ENCODE measurements at places on chromosomes 4 and X.

GRCh38 chr4:5361968-5362367 is 310.7 kb downstream of the STK32B start:
- DNase-seq: no peak

DNA sequence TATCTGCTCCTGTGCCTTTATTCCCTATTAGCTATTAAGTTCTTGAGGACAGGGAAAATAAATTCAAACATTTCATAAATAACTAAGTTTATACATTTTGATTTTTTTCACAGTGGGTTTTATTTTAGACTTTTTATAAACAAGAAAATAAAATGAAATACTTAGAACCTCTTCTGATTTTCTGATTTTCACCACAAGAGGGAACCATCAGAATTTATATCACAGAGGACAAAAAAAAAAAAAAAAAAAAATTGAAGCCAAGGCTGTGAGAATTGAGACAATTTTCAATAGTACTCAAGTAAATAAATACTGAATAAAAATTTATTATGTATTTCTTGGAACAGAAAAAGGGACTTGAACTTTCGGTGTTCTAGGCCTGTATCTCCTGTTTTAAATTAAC is 288.1 kb downstream of the SH3BGRL start:
- no peak for DNase-seq

GRCh38 chr4:138263247-138263816 is 21.2 kb upstream of the SLC7A11 start:
- DNase-seq: no peak

DNA sequence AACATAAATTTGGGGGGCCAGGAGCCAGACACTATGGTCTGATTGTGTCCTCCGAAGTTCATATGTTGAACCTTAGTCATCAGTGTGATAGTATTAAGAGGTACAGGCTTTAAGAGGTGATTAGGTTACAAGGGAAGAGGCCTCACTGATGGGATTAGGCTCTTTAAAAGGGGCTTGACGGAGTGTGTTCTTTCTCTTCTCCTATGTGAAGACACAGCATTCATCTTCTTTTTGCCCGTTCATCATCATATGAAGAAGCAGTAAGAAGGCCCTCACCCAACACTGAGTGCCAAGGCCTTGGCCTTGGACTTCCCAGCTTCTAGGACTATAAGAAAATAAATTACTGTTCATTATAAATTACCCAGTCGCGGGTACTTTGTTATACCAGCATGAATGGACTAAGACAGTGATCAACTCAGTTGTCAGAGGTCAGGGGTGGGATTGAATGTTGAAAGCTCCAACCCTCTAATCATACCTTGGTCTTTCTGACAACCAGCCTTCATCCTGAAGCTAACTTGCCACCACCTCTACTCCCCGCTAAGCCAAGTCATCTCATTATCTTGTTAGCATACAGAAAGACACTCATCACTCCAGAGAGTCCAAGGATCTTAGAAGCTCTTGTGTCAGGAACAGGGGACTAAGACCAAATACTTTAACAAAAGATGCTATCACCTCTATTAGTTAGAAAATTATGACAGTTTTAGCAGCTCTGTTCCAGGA is 543.4 kb upstream of the DIPK2B start:
- no peak for DNase-seq

- no peak for DNase-seq
Measured at GRCh38 chrX:140123446-140123845, 158.1 kb upstream of the CXorf66 start.

- no peak for DNase-seq
Measured at GRCh38 chrX:101208152-101208905, 11.3 kb upstream of the DRP2 start.

- no peak for DNase-seq
Measured at GRCh38 chrX:123075947-123076561, 108.0 kb upstream of the GRIA3 start.

GRCh38 chr4:10589799-10590198 is 94.8 kb downstream of the CLNK start:
- no peak for DNase-seq

DNA sequence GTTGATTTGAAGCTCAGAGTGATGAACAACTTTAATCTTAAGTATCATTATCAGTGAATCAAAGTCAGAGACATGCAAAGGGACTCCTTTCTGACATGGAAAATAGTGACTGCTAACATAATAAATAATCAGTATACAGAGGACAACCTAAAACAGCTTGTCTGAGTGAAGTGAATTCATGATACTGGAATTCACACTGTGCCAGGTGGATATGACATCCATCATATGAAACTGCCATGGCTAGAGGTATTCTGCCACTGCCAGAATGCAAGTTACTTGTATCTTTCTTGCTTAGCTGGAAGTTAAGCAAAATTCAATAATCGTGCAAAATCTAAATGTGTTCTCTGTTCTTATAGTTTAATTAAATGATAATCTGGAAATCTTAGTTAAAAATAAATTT is 429.0 kb downstream of the CFAP47 start:
- DNase-seq: no peak

DNA sequence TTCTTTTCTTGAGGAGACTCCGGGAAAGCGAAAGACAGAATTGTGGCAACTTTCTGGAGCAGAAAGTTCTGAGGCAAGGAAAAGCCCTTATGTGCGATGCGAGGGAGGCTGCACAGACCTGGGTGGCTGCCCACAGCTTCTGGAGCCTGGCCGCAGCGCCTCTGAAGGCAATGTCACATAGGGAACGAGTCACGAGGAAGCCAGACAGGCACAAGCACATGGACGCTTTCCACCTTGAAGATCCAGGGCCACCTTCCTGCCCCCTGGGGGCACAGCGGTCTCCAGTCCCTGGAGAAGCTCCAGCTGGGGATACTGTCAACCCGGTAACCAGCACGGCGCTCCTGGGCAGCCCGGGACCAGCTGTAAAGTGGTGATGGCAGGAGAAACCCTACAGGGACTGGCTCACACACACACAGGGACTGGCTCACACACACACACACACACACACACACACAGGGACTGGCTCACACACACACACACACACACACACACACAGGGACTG is 69.8 kb downstream of the MTNR1A start:
- DNase-seq: no peak

- no peak for DNase-seq
Measured at GRCh38 chrX:107970073-107970472, 12.1 kb downstream of the TEX13B start.

- DNase-seq: no peak
Measured at GRCh38 chrX:21933077-21933476, 7.4 kb upstream of the SMS start.

GRCh38 chr4:17557880-17558279 is 19.1 kb upstream of the LAP3 start:
- DNase-seq: no peak

GRCh38 chrX:20221902-20222301 is 44.8 kb downstream of the RPS6KA3 start:
- no peak for DNase-seq

DNA sequence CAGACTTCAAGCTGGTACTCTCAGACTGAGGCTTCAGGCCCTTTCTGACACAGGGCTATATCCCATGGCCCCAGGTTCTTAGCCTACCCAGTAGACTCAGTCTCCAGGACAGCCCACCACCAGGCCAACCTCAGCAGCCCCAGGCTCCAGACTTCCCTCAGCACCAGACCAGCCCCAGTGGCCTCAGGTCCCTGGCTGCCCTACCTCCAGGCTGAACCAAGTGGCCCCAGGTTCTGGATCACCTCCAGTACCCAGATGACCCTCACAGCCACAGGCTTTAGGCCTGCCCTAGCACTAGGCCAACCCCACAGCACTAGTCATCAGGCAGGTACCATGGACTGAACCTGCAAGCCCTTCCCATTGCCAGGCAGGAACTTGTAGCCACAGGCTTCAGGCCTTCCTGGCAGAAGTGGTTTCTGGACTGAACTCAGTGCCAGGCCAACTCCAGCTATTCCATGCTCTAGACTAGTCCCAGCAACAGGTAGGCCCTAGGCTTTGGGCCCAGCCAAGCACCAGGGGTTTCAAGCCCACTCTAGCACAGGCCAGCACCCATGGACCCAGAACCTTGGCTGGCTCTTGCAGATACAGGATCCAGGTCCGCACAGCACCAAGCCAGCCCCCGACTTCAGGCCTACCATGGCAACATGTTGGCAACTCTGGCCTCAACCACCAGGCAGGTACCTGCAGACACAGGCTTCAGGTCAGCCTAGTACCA is 45.7 kb upstream of the MAGED4 start:
- no peak for DNase-seq

DNA sequence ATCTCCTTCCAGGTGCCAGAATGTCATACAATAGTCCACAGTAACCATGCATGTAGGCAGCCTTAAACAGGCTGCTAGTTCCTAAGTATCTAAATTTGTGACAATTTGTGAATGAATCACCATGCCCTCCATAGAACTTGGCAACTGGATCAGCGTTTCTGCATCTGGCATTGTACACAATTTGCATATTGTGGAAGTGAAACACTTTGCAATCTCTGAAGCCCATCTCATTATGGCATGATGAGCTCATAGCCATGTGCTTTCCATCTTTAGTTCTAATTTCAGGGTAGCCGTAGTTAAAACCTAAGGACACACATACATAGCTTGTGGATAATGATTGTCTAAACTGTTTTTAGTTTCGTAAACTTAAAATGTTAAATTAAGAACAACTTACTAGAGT is 573.6 kb downstream of the PPP4R3C start:
- no peak for DNase-seq

- DNase-seq: no peak
Measured at GRCh38 chr4:80204433-80205011, 7.2 kb downstream of the PRDM8 start.

DNA sequence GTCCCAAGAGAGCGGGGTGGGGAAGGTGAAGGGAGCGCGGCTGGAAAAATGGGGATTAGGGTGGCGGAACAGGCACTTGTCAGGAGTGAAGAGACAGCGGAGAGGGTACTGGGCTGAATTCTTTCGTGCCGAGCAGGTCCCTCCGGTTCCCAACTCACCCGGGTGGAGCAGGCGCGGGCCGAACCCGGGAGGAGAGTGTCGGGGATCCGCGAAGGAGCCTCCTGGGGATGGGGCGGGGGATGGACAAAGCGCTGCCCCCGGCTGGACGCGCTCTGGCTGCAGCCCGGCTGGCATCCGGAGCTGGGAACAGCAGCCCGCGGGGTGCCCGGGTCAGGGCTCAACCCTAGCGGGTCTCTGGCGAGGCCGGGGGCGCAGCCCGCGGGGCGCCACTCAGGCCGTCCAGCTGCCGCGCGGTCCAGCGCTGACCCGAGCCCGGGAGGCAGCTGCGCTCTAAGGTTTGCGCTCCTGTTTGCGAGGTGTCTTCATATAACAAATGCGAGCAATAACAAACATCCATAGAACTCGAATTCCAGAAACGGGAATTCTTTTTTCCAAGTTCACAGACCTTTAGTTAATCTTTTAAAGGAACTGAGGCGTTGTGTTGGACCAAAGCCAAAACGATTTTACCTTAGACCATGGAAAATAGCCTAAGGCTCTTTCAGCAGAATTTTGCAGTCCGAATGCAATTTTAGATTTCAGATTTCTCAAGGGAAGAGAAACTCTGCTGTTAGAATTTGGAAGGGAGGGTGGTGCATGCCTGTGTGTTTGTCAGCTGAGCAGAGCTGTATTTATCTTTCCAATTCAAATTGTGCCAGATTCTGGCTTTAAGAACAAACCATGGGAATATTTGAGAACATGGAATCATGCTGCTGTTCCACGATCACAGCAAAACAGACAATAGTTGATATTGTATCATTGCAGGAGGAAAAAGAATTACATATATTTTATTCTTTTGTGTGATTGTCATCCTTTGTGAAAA is 744 bp downstream of the NPY5R start:
- DNase-seq: no peak

DNA sequence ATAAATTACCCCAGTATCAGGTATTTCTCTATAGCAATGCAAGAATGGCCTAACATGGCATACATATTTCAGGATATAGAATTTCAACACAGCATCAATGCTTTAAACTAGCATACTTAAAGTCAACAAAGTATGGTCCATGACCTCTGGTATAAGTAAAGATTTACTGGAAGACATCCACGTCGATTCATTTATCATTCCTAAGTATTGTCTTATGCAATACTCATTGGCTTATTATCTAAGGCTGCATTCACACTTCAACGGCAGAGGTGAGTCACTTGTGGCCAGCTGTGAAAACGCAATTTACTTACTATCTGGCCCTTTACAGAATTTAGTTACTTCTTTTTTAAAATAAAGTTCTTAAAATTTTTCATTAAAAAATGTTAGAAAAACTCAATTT is 42.6 kb downstream of the ADGRA3 start:
- DNase-seq: no peak

- DNase-seq: no peak
Measured at GRCh38 chr4:6892190-6892908, 17.3 kb upstream of the TBC1D14 start.

DNA sequence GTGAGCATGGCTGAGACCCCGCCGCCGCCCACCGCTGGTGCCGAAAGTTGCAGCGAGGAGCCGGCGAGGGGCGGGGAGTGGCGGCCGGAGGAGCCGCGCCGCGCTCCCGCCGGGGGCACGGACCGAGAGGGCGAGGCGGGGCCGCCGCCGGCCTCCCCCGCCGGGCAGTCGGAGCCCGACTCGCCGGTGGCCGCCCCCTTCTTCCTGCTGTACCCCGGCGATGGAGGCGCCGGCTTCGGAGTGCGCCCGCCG is 16.5 kb downstream of the UTP3 start:
- peak; percentile 20 for DNase-seq

DNA sequence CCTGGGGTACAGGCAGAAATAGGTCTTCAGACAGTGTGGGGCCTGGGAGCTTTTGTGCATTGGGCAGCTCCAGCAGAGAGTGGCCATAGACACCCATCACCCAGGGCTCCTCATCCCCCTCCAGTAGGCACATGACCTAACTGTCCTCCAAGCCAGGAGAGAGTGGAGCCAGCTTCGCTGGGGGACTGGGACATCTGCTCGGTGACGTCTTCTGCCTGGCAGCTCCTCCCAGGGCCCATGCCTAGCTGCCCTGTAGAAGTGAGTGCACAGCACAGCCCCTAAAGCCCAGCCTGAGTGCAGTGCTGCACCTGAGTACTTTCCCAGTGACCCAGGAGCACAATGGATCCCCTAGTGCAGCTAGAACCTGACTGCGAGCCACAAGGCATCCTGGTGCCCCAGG is 279.7 kb upstream of the SLC7A11 start:
- DNase-seq: no peak
